Astrocyte (in vitro differentiated cells and primary cell): ENCODE measurements at places on chromosomes 4 and X. TPM values are rescaled to one million over a fixed set of nuclear protein-coding genes. Genes with fewer than 3 reads are reported as not detected.
A peak's percentile ranks its signal among the peaks of the same experiment; 100 is the strongest.

The CXXC4 gene
- 10.6 and 13.4 TPM in 2 replicates for total RNA-seq

The DMRTC1 gene
- not detected in 2 replicates for total RNA-seq

- peak; percentile 10 for DNase-seq
Measured at GRCh38 chr4:3480528-3481112, 17.5 kb downstream of the DOK7 start.

- no peak for DNase-seq
Measured at GRCh38 chr4:26836539-26836938, 24.1 kb upstream of the STIM2 start.

GRCh38 chrX:13808293-13808692 is 8.6 kb downstream of the GPM6B start:
- no peak for DNase-seq

DNA sequence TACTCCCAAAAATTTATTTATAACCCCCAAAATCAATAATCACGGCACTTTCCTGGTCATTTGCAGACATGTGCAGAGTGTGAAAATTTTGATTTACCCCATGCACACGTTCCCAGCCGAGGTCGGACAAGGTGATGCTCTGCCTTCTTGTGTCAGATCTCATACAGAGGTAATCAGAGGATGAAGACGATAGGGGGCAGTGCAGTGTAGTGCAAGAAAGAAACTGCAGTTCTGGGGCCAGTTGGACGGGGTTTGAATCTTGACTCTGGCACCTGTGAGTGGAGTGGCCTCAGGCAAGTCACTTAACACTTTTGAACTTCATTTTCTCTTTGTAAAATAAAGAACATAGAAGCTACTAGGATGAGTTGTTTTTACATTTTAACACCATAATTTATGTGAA is 88.4 kb downstream of the FRMPD3 start:
- peak; percentile 16 for DNase-seq
